ENCODE measurements at places on chromosomes 4 and X.

GRCh38 chr4:149552601-149553000 lies 263.0 kb downstream of the IQCM start:
- no peak for DNase-seq

DNA sequence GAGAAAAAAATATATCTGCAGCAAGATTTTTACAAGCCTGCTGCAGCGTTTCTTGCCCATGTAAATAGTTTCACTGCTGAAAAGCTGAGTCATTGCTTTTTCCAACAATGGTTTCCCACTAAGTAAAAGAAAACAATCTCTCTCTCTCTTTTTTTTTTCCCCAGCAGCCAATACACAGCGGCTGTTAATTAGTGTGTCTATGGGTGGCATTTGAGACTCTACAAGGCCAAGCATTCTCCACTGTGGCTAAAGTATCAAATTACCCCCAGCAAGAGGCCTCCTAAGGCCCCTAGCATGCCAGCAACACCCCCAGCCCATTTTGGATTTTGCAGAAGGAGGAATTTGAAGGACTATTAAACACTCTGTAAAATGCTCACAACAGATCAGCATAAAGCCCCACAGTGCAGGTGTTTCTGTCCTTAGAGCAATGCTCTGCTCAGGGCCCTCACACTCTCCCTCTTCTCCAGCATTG lies 837.4 kb downstream of the TRIML1 start:
- DNase-seq: peak; percentile 4

- no peak for DNase-seq
Measured at GRCh38 chr4:102285831-102286230, 59.5 kb downstream of the SLC39A8 start.

DNA sequence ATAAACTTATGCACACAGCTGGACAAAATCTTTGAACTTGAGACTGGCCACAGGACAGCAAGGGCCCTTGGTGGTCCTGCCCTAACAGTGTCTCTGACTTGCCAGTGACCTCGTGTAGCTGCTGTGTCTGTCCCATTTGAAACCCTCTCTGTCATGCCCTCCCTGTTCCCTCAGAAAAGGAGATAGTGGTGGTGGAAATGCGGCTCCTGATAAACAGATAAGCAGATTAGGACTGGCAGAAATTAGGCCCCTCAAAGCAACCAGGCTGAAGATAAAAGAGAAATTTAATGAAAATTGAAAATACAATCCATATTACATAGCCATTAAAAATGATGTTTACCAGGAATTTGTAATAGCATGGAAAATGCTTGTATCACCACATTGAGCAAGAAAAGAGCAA lies 136.6 kb upstream of the ATP6AP2 start:
- DNase-seq: no peak
